ENCODE measurements at places on chromosomes 2 and 18. TPM values are rescaled to one million over a fixed set of nuclear protein-coding genes. Genes with fewer than 3 reads are reported as not detected.

- DNase-seq: no peak
Observed at GRCh38 chr2:148971547-148971946, 67.0 kb upstream of the LYPD6B start.

DNA sequence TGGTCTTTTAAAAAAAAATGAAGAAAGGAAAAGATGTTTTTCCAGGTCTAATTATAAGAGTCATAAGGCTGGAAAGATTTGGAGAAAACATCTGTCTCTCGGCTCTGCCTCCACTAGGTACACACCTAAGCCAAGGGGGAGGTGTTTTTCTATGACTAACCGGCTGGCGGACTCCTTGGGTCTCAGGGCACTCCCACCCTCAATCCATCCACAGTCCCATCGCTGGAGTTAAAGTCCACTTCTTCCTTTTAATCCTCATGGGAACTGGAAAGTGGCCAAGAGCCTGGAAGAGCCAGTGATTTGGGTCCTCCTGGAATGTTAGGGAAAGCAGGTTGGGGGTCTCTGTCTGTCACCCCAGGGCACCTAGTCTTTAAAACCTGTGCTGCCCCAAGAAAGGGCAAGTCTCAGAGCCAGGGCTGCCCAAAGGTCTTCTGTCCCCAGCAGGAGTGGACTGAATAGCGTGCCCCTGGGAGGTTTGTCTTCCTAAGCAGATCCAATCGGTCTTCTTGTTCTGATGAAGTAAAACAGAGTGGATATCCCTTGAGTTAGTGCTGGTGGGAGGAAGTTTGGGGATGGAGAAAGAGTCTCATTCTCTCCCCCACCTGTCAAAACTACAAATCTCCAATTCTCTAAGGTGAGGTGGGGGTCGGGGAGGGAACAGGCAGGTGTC lies 66.4 kb downstream of the MCFD2 start:
- no peak for DNase-seq

DNA sequence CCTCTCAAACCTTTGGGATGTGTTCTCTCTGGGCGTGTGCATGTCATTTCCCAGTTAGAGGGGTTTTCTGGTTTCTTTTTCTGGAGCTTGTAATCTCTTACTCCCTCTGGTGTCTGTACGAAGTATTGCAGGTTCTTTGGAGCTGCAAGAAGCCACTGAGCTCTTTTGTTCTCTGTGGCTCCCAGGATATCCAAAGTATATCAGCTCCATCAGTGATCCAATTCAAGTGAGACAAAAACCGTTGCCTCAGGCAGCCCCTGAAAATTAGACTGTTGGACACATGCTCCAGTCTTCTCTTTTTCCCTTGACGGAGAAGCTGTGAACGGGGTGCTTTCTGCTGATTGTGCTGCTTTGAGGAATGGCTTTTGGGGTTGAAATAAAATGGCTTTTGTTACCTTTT lies 59.0 kb upstream of the LDLRAD4 start:
- no peak for DNase-seq

DNA sequence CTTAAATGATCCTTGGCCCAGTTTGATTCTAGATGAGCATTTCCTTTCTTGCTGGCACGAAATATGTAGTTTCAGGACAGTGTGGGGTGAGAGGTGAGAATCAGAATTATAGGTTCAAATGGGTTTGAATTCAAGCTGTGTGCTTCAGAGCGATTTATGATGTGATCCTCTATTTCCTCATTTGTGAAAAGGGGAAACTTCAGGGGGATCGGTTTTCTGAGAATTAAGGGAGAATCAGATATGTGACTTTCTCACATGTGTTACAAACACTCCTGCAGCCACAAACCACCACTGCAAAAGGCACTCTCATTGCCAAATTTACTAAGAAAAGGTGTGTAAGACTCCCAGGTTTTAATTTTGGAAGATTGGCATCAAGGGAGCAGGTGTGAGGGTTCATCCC lies 24.4 kb downstream of the HK2 start:
- no peak for DNase-seq

DNA sequence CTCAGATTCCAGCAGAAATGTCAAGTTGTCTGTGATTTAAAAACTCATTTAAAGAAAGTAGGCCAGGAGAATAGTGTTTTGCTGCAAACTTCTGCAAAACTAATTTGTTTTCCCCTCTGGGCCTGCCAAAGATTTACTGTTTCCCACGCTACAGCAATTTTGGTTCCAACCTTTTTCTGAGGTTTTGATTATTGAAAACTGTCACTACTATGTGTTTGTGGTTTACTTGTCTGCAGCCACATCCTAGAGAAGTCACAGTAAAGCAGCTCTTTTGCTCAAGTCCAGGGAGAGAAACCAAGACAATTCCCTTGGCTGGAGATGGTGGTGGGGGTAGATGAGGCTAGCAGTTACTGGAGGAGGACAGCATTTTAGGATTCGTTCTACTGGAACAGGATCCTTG lies 12.8 kb downstream of the IL1R2 start:
- no peak for DNase-seq

DNA sequence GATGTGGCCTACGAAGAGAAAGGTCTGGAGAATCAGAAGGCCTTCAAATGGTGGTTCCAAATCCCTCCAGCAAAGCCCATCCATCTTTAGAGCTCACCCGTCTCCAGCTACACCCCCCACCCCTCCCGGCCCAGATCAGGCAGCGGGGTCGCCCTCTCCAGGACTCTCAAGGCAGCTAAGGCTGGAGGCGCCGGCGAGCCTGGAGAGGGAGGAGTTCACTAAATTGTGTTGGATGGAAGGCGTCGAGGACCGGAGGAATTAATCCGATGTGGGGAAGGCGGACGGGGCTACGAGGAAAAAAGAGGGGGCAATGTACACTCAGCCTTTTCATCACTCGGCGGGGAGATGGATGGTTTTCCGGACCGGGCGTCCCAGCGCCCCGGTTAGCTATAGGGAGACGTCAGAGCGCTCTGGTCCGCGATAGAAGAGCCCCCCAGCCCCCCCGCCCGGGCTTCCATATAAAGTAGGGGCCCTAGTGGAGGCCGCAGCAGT lies at the start of gene GRP:
GRP (plus strand) TSS at position 487 of the 492 bp plus-strand sequence. CDS start 108 bp downstream, outside the sequence.
- no peak for DNase-seq

GRCh38 chr2:42809819-42810120 lies 17.4 kb upstream of the HAAO start:
- DNase-seq: peak; percentile 87

DNA sequence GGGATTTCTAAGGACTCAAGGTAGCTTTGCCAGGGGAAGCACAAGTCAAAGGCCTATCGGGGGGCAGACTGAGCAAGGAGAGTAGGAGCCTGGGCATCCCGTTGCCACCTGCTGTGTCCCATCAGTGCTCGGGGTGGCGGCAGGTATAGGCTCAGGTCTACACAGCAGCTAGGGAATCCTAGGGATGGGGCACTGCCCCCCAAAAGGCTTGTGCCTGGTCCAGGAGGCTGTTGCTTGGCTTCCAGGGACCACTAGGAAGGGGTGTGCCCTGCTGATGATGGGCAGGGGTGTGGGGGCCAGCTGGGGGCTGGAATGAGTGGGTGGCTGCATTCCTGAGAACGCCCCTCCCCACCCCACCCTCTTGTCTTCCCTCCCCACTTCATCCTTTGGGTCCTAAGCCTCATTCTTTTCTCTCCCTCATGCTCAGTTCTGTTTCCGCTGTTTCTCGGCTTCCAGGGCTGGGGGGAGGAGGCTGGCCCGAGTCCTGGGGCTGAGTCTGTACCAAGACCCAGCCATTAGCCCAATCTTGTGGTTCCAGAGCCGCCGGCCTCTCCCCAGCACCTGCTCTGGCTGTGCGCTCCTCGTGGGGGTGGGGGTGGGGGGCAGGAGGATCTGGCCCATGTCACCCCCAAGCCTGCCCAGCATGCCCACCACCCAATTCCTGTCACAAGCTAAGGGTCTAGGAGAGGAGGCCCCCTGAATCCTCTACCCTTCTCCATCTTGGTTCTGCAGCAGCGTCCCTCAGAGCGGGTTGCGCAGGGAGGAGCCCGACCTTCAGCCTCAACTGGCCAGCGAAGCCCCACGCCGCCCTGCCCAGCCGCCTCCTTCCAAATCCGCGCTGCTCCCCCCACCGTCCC lies 12.8 kb downstream of the SPEG start:
- no peak for DNase-seq

DNA sequence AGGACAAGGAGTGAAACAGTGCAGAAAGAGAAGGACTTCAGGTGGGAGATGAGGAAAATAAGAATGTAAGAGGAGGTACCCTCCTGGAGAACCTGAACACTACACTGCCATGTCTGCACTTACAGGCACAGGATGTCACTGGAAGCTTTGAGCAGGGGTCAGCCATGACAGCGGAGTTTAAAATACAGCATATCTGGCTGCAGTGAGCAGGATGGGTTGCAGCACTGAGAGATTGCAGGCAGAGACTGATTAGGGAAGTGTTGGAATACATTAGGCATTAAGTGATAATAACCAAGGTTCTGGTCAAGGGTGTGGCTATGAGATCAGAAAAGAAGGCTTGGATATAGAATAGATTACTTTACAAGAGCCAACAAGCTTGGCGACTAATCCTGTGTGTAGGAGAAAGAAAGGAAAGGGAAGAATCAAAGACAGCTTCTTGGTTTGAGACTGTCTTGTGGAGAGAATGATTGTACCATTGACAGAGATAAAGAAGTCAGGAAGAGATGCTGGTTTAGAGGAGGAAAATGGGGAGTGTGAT lies 171.1 kb upstream of the RBMS1 start:
- no peak for DNase-seq

DNA sequence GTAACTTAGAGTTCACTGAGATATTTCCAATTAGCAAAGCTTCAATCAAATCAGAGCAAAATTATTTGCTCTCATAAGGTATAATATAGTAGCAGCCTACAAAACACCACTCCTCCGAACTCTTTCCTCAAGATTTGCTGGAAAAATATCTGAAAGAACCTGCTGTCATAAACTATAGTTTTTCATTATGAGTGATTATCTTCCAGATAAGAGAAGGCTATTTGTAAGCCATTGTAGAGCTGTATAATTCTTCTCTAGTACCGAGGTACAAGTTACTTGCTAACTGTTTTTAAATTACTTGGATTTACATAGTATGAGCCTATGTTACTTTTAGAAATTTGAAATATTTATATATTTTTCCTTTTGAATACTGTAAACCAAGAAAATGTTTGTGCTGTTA lies 2.1 kb downstream of the NDC80 start:
- no peak for DNase-seq

DNA sequence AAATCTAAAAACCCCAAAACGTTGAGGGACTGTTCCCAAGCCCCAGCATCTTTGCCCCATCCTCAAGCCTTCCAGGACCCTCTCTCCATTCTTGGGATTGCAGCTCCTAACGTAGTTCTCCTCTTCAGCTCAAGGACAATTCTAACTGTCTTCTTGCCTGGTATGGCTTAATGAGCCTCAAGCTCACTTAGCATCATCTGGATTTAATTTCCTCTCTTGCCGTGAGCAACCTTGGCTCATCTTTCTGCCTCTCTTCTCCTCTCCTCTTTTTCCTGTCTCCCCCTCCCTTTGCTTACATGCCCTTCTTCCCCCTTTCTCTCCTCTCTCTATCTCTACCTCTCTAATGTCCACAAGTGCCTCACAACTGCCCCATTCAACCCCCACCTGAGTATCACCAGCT lies 44.2 kb downstream of the TACR1 start:
- no peak for DNase-seq

GRCh38 chr2:133940134-133940533 lies 313.7 kb upstream of the MGAT5 start:
- no peak for DNase-seq

DNA sequence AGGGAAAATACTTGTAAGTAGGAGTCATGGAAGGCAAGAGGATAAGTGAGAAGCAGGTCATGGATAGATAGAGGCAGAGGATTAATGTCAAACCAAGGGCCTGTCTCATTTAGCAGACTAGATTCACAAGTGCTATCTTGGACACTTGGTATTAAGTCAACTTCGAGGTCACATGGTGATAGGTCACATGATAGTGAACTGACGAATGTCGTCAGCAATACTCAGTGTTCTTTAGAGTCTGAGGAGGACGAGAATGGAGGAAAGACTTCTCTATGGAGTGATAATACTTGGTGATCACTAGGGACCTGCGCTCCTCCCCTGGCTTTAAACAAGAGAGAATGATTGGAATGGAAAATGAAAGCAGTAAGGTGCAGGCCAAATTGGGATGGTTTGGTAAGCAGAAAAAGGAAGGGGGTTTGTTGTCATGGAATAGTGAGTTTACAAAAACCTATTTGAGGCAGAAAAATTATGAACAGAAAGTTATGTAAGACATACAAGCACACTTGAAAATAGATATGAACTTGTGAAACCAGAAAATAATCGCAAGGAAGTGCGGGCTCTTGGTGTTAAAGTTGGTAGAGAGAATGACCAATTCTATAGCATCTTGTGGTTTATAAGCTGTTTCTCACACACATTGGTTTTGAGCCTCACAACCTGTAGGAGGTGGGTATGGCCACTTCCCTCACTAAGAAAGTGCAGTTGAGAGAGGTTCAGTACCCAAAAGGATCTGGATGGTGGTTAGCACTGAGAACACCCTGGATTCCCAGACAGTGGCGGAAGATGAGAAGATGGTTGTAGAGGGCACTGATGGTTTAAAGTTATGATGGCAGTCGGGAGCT lies 141.5 kb downstream of the WDSUB1 start:
- no peak for DNase-seq

GRCh38 chr2:26913999-26914658 lies 56.3 kb upstream of the MAPRE3 start:
- peak; percentile 57 for DNase-seq

DNA sequence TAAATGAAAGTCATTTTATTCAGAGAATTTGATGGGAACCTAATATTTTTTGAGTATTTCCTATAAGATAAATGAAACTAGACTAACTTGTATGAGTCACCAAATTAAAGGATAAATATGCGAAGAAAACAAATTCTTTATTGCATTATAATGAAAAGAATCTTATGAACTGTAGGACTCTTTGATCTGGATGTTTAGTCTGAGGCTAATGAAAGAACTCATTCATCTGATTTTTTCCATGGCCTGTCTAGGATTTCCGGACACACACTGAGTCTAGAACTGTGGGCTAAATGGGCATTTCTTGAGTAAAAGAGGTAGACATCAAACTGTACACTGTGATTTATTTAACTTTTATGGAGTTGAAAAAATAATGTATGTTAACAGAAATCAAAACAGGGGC lies 43.0 kb downstream of the ZNF519 start:
- DNase-seq: no peak

GRCh38 chr2:66582104-66582986 lies 147.4 kb downstream of the MEIS1 start:
- DNase-seq: no peak

- no peak for DNase-seq
Observed at GRCh38 chr2:11889101-11889850, 142.8 kb downstream of the LPIN1 start.

DNA sequence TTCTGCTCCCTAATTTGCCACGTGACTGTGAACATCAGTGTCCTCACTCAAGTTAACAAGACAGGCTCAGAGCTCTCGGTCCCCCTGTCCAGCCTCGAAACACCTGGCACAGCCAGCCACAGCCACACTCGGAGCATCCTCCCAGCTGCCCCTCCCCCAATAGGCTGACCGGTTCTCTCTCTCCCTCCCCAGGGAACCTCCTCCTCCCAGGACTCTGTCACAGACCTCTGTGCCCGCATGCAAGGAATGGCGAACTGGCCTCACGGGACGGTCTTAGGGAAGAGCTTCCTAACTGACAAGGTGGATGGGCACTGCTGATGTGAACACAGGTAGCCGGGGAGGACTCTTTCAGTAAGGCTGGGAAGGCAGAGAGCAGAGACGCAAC lies 18.8 kb downstream of the CYP26B1 start:
- DNase-seq: peak; percentile 60

NDUFS1 gene
- 95.9 TPM for total RNA-seq

DNAJC27 gene
- 9.1 TPM for total RNA-seq

SPATA3 gene
- total RNA-seq: not detected

SOX11 gene
- total RNA-seq: 83.2 TPM

SCYGR4 gene
- not detected for total RNA-seq

SLC9A4 gene
- total RNA-seq: 3.1 TPM

HJURP gene
- total RNA-seq: 16.7 TPM

FLACC1 gene
- total RNA-seq: 0.48 TPM

DHRS9 gene
- 1.3 TPM for total RNA-seq

PMAIP1 gene
- 24.4 TPM for total RNA-seq

COMMD1 gene
- 46.8 TPM for total RNA-seq

Measured in type B pancreatic cell (in vitro differentiated cells).